Activated T-cell treated with anti-CD3 and anti-CD28 coated beads for 48 hours (primary cell): ENCODE measurements at places on chromosomes 7 and 10.

DNA sequence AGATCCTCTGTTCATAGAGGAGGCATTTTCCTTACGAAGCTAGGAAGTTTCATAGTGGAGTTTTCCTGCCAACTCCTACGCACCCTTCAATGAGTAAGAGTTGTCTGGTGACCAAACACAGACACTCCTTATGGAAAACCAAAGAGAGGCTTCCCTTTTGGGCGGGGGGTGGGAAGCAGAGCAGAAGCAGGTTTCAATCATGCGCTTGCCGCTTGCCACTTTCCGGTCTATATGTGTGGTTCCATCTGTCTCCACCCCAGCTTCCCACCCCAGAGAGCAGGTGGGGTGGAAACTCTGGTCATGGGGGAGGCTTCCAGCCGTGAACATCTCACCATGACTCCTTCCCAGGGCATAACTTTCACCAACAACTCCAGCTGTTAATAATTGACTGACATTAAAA, 68.8 kb upstream of the GRB10 start:
- DNase-seq: no peak

DNA sequence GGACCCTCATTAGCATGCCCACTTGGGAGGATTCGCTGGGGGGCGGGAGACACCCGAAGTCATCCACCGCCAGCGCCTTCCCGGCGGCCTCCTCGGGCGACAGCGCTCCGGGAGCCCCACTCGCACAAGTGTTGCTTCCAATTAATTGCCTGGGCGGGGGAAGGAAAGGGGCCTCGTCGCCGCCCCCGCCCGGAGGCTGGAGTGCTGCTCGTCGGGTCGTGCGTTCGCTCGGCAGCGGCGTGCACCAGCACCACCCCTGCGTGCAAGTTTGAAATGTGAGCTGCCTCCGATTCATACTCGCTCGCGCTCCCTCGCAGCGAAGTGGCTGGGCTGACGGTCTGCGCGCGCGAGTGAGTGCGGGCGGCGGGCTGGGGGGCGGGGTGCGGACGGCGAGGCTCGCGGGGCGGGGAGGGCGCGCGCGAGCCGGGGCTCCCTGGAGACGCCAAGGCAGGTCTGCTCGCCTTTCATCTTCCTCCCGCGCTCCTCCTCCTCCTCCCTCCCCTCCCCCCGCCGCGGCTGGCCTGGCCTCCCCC, 104.6 kb upstream of the PPIF start:
- DNase-seq: peak; percentile 69

- no peak for DNase-seq
Observed at GRCh38 chr10:17250736-17251135, 22.7 kb downstream of the VIM start.

DNA sequence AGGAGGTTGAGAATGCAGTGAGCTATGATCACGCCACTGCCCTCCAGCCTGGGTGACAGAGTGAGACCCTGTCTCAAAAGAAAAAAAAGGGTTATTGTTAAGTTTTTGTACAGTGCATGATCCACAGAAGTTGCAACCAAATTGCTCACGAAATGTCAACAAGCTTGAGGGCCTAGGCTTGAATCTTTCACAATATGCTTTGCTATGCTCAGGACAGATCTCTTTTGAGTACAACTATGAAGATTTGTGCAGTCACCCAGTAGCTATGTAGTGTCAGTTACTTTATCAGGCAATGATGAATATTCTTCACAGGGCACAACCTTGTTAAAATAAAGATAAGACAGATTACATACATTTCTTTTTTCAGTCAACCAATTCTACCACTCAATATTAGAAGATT, 109.2 kb downstream of the PRTFDC1 start:
- DNase-seq: no peak

DNA sequence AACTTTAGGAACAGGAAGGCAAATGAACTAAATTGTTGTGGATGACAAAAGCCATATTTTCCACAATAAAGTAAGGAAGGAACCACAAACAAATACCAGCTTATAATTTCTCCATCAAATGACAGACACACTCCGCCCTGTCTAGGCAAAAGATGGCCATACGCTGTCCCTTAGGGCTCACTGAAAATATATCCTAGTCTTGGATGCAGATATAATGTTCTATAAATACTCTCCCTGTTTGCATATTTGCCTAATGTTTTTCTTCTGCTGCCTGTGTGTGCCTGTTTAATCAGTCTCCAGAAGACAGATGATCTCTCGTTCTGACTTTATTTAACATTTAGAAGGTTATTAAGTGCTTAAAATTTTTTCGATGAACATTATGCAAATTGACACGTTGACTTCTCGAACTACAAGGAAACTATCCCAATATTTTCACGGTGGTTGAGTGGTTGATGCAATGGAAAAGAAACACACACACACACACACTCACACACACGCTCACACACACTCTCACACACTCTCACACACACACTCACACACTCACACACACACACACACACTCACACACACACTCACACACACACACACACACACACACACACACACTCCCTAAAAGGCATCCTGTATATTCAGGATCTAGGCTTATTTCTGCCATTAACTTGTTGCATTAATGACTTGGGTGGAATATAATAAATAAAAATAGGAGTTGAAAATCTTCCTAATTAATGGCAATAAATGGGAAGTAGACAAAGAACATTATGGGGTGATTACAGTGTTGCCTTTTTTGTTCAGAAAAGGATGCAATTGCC, 297.1 kb downstream of the PRPF18 start:
- DNase-seq: no peak

DNA sequence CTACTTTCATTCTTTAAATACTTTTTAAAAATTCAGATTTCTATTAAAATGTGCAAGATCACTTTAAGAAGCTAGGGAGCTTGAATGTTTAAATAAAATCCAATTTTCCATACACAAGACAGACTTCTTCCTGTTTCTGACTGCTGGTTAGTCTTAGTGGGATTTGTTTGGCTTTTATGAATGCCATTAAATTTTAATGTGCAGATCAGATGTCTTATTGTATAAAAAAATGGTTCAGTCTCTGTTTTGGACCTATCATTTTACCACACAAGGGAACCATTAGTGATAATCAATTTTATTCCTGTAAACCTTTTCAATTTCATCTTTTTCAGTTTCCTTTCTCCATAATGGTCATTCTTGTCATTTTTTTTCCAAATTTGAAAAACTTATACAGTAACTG, 63.2 kb downstream of the VCL start:
- DNase-seq: no peak

GRCh38 chr7:133255486-133255885, 2.6 kb downstream of the EXOC4 start:
- DNase-seq: no peak

- DNase-seq: no peak
Observed at GRCh38 chr10:109624939-109625338, 298.4 kb downstream of the XPNPEP1 start.

- no peak for DNase-seq
Observed at GRCh38 chr7:76008156-76008687, 13.8 kb upstream of the TMEM120A start.

GRCh38 chr10:120765226-120765803, 85.8 kb upstream of the WDR11 start:
- DNase-seq: no peak

DNA sequence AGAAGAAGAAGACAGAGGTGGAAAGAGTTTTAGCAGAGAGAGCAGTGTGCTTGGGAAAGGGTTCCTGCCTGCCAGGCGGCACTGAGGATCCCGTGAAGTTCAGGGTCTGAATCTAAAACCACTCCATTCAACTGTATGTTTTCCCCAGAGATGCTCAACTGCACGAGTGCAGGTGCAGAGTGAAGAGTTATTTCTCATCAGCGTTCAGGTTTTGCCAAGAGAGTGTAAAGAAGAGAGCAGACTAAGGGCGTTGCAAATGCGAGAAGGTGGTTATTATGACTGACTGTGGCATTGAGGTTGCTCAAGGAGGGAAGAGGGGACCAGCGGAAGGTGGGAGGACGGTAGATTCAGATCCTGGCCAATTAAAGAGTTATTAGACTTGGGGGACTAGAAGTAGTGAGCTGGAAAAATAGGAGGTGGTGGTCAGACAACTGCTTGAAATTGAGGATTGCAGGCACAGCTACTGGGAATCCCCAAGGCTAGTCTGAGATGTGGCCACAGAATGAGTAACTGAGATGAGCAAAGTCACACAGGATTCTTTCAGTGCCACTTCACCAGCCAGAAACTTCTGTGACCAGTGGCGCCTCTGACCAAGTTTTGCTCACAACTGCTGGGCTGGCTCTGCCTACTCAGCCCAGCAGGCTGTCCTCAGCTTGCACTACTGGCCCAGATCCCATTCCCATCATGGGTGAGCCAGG, 29.1 kb downstream of the STRA8 start:
- no peak for DNase-seq

- no peak for DNase-seq
Observed at GRCh38 chr10:97277551-97277950, 14.9 kb downstream of the ARHGAP19 start.

DNA sequence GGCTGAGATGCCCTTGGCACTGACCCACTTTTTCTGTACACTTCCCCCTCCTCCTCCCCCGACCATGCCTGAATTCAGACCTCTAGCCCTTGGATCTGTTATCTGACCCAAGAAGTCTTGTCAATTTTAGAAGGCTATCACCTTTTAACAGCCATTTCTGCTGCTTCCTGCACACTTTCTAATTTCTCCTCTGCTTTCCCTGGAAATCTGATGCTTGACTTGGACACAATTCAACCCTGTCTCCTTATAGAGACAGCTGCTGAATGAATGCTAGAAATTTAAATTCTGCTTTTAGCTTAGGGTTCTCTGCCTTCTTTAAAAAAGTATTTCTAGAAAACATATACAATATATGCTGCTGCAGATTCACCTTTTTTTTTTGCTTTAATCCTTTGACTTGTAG, 417.9 kb upstream of the KLF6 start:
- no peak for DNase-seq

- DNase-seq: no peak
Observed at GRCh38 chr7:22633286-22633953, 93.6 kb upstream of the IL6 start.
